ENCODE measurements at places on chromosomes 11 and 22. TPM values are rescaled to one million over a fixed set of nuclear protein-coding genes. Genes with fewer than 3 reads are reported as not detected.

The PGA5 gene
- not detected for total RNA-seq

GRCh38 chr11:26620282-26621045 lies 48.4 kb upstream of the MUC15 start:
- DNase-seq, result no peak

DNA sequence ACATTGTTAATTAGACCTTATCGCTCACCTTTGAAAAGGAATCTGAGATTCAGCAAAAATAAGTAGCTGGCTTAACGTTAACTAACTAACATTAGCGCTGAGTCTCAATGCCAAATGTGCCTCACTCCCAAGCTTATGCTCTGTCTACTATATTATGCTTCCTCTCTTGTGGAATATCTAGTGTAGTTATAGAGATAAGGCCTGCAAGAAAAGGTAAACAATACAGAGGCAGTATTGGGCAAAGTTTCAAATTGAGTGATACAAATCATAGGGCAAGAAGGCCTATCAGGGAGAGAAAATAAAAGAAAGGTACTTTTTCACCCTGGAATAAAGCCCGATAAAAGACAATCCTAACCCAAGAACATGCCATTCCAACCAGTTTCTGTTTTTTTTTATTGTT lies 61.6 kb upstream of the SLC17A6 start:
- no peak for DNase-seq

DNA sequence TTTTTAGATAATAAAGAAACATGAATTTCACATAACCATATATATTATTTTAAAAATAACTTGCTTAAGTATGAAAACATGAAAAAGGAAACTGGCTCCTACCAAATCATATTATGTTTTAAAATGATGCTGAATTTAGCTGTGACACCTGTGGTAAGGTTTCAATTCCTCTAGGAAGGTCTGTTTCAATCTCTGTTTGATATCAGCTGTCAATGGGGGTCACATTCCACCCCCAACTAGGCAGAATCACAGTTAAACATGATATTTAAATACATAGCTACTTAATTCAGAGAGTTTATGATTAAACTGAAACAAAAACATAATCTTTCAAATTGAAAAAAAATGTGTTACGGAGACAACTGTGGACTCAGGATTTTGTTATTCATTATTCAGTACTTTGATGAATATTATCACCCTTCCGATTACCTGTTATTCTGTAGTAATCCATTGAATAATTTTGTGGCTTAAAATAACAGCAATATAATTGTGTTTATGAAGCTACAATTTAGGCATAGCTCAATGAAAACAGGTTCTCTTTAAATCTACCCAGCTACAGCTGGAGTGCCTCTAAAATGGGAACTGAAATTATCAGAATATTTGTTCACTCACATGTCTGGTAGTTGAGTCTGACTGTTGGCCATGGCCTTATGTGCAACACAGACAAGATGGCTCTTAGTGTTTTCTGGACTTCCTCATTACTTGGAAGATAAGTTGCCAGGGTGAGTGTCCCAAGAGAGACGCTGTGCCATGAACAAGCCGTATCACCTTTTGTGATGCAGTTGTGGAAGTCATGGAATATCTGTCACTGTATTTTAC lies 244.6 kb upstream of the ANO3 start:
- no peak for DNase-seq
